ENCODE measurements at places on chromosomes 7 and 10. TPM values are rescaled to one million over a fixed set of nuclear protein-coding genes. Genes with fewer than 3 reads are reported as not detected.
A peak's percentile ranks its signal among the peaks of the same experiment; 100 is the strongest.

The ENTPD1 gene
- 25.4 TPM for total RNA-seq

DNA sequence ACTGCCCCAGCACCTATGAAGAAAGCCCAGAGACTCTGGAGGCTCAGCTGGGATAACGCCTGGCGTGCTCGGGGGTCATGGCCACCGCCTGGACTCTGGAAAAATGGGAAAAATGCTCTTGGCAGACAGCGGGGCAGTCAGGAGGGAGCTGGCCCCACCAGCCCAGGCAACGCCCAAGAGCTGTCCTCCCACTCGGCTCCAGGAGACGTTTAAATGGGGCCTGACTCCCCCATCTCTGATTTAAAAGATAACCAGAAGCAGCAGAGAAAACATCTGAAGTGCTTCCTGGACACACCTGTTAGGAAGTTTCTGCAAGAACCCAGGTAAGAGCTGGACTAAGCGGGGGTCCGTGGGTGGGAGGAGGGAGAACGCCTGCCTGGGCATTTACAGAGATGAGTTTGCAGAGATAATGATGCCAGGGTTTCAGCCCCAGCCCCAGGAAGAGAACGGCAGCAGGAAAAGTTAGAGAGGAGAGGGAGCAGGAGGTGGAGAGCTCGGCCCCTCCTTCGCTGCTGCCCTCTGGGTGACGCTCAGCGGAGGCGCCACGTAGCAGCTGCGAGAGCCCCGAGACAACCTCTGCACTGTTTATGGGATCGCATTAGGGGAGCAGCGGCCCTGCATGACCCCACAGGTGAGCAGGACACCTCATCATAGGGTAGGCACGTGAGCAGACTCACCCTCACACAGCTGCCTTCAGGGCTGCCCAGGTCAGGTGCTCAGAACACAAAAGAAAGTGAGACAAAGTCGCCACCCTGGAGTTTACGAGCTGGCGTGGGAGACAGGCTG lies 83.5 kb upstream of the INSIG1 start:
- no peak for DNase-seq

The NPS gene
- total RNA-seq, result not detected

- DNase-seq, result no peak
Measured at GRCh38 chr10:31274310-31274709, 44.7 kb upstream of the ZEB1 start.

DNA sequence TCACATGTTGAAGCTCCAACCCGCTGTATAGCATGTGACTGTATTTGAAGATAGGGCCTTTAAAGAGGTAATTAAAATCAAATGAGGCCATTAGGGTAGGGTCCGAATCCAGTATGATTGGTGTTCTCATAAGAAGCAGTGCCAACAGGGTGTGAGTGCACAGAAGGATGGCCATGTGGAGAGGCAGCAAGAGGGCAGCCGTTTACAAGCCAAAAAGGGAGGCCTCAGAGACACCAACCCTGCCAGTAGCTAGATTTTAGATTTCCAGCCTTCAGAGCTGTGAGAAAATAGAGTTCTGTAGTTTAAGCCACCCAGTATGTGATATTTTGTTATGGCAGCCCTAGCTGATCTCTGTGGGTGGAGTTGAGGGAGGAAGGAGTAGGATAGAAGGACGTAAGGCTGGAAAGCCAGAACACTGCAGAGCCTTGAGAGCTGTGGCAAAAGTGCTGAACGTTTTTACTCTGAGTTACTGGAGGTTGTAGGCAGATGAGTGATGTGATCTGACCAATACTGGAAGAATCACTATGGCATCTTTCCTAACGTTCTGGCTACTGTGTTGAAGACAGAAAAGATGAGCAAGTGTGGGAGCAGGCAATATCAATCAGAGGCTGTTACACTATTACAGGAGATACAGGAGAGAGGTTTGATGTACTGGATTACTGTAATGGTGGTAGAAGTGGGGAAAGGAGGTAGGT lies 334.9 kb downstream of the ELMO1 start:
- DNase-seq, result no peak

The BAMBI gene
- 14.3 TPM for total RNA-seq

The HHEX gene
- total RNA-seq, result 6.8 TPM

DNA sequence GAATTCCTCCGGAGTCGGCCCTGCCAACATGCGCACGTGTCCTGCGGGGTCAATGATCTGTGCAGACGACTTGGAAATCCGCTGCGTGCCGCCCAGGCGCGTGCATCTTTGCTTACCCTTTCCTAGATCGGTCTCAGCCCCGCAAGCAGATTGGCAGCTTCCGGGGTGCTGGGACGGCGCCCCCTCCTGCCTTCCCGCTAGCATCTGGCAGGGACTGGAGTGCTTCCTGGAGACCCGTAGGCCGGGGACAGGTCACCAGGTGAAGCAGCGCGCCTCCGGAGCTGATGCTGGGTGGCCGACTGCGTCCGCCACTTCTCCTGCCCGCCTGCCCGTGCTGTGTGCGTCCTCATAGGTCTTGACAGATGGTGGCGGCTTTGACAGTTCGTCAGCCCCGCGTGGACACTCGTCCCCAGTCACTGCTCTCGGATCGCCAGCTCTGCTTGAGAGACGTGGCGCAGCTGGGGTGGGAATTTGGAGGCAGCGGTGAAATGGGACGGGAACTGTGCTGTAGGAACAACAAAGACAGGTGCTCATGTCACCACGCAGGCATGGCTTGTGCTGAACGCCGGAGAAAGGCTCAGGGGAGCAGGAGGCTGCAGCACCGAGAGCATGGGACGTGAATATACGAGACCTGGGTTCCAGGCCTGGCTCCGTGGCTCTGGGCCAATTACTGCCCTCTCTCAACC lies 21.9 kb upstream of the KCNK18 start:
- no peak for DNase-seq

The JAZF1 gene
- total RNA-seq, result 27.7 TPM

The ERVW-1 gene
- not detected for total RNA-seq

The MEOX2 gene
- total RNA-seq, result 22.1 TPM

DNA sequence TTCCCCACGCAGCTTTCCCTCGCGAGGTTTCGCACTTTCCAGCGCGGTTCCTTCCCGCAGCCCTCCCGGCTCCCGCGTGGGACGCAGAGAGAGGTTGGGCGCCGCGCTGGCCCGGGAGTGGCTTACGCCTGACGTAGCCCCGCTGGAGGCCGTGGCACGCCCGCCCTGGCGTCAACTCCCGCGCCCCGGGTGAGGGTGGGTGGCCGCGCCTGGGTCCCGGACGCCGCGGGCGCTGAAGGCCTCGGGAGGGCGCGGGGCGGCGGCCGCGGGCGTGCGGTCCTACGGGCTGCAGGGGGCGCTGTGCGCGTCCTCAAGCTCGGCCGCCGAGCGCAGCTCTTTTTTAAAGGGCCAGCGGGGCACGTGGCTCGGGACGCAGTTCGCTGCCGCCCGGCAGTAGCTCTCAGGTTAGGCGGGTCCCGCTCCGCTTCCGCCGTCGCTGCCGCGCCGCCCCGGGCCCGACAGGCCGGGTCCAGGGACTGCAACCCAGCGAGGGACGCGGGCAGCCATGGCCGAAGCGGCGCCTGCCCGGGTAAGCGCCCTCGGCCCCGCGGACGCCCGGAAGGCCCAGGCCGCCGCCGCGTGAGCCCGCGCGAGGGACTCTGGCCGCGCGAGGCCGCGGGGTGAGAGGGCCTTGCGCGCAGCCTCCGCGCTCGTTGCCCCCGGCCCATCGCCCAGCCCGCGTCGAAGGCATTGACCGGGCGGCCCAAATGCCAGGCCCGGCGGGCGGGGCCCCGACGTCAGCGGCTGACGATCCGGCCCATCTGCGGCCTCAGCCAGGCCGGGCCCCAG lies at the start of gene ZNF783:
Gene ZNF783 (plus strand): TSS at position 368 of the 789 bp plus-strand sequence. CDS start 138 bp downstream, at position 506.
- peak; percentile 95 for DNase-seq

DNA sequence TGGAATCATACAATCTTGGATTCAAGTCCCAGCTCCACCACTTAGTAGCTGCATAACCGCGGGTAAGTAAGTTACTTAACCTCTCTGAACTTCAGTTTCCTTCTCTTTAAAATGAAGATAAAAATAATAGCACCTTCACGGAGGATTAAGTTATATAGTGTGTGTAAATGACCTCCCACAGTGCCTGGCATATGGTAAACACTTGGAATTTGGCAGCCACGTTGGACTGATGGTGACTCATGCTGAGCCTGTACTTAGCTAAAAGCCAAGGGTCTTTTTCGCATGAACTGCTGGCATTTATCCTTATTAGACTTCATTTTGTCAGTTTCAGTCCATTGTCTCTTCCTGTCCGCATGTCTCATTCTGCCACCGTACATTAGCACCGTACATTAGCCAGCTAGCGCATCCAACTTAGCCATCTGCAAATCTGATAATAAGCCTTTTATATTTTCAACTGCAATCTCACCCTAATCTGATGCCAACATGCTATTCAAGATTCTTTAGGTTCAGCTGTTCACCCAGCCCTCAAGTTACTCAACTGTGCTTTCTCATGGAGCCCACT lies 11.2 kb downstream of the SLC13A4 start:
- DNase-seq, result no peak

The PDE1C gene
- total RNA-seq, result 2.2 TPM

- peak; percentile 80 for DNase-seq
Measured at GRCh38 chr10:132716691-132717490, 69.1 kb downstream of the NKX6-2 start.

The THSD7A gene
- 6.0 TPM for total RNA-seq

- no peak for DNase-seq
Measured at GRCh38 chr10:77175631-77176222, 461.9 kb downstream of the KCNMA1 start.

The NXPH1 gene
- not detected for total RNA-seq

DNA sequence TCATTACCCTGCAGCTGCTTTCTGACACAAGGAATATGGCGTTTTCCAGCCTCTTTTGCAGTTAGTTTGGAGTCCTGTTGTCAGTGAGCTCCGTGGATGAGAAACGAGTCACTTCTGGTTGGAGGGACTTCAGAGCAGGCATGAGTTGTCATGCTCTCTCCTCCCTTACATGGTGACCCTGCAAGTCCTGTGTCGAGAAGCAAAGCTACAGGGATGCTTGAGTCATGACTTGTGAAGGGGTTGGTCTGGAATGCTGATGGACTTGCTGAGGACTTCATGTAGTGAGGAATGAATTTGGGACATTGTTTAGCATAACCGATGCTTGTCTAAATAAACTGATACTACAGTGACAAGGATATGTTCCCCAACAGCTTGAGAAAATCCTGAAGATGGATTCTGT lies 108.8 kb downstream of the ADCYAP1R1 start:
- no peak for DNase-seq

DNA sequence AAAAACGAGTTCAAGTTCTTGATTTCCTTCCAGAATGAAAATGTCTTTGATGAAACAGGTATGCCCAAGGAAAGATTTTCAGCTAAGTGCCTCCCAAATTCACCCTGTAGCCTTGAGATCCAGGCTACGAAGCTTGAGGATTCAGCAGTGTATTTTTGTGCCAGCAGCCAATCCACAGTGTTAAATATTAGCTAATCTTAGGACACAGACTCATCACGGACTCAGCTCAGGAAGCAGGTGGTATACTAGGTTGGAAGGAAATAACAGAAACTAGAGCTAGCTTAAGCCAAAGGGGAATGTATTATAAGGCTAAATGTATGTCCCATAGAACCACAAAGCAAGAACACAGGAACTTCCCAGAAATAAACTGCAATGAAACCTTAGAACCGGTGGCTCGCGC lies 151.0 kb upstream of the PRSS1 start:
- no peak for DNase-seq

- DNase-seq, result no peak
Measured at GRCh38 chr7:155739538-155740143, 72.6 kb downstream of the SHH start.

DNA sequence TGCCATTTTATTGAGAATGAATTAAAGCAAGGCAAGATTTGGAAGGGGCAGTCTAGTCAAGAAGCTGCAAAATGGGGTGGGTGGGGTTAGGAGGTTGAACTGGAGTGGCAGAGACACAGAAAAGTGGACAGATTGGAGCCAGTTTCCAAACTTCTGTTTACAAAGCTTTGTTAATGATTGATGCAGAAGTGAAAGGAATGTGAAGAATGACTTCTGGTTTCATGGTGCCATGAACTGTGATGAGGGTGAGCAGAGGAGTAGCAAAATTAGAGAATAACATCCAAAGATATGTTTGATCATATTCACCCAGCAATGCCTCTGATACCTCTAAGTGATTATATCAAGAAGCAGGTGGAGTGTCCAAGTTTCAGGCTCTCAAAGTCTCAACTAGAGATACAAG lies 1118.0 kb upstream of the C7orf33 start:
- DNase-seq, result no peak

DNA sequence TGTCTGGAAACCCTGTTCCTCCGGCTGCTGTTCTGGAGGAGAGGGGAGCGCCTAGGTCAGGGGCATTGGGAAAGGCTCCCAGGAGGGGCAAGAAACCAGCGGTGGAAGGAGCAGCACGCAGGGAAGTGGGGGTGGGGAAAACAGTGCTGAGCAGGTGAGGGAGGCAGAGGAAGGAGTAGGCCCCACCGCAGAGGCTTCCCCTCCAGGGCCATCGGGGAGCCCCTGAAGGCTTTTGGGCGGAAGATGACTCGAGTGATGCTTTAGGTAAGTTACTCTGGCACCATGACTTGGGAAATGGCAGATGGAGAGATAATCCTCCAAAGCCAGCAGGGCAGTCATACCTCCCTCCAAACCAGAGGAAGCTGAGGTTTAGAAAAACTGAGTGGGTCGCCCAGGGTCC lies 106.5 kb upstream of the ANLN start:
- DNase-seq, result no peak

The FRMPD2 gene
- total RNA-seq, result not detected
